Adrenal gland (tissue), 19 donors: ENCODE measurements at places on chromosomes 5 and 9.

DNA sequence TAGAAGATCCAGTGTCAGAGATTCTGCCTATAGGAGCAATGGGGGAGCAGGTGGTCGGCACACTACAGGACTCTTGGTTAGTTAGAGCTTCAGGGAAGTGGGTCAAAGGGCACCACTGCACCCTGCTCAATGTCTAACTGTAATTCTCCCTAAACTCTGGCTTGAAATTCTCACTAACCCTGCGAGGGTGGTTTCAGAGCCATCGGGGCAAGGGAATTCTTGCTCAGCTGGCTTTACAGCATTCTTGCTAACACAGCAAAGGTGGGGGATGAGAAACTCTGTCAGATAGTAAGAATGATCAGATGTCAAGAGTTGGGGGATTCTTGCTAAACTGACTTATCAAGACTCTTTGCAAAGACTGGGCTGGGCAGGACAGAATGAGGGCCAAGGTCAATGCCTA, 4.7 kb upstream of the ZNF354C start:
- DNase-seq = no peak

DNA sequence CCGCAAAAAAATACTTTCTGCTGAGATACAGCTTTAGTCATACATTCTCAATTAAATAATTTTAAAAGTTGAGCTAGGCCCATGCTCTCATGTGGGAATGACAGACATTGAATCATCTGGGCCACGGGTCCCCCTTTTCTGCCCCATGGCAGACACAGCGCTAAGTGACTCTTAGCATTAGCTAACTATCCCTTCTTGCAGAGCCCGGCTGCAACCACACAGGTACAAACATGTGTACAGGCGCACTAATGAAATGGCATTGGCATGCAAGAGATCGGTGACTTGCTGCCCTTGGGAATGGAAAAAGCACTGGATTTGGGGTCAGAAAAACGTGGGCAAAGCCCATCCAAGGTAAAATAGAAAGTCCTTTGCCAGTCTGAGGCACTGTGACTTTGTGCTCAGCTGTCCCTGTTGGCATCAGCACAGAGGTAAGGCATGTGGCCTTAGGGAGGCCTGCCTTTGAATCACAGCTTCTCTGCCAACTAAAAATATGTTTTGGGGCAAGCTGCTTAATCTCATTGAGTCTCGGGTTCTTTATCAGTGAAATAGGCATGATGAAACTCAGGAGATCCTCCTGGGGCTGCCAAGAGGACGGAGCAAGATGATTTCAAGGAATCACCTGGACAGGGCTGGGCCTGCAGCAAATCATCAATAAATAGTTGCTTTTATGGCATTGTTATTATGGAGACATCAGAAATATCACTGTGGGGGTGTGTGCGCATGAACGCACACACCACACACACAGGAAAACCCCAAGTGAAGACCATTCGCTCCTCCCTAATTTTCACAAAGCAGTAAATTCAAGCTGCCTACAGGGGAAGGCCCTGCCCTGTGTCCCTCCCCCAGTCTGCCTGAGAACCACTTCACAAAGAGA, 54.2 kb downstream of the WHRN start:
- peak; percentile 83 for DNase-seq

DNA sequence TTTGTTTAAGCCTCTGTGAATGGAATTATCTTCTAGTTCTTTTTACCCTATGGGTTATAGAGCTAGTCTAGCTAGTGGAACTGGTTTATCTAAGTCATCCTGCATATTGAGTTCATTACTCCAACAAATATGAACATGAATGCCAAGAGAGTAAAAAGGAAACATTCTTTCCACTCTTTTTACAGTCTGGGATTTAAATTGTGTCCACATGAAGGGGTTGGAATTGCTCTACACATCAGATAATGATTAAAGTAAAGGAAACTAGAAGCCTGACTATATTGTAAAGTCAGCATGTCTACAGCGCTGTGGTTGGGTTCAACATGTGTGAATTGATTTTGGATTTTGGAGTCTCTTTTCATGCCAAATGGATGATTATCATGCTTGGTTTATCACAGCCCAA, 173.1 kb downstream of the CCDC171 start:
- DNase-seq = no peak

DNA sequence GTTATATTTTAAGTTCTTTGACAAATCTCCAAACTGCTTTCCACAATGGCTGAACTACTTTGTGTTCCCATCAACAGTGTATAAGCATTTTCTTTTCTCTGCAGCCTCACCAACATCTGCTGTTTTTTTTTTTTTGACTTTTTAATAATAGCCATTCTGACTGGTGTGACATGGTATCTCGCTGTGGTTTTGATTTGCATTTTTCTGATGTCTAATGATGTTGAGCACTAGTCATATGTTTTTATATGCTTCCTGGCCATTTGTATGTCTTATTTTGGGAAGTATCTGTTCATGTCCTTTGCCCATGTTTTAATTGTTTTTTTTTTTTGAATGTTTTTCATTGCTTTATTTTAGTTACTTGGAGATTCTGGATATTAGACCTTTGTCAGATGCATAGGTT, 196.6 kb downstream of the PLK2 start:
- DNase-seq = no peak

DNA sequence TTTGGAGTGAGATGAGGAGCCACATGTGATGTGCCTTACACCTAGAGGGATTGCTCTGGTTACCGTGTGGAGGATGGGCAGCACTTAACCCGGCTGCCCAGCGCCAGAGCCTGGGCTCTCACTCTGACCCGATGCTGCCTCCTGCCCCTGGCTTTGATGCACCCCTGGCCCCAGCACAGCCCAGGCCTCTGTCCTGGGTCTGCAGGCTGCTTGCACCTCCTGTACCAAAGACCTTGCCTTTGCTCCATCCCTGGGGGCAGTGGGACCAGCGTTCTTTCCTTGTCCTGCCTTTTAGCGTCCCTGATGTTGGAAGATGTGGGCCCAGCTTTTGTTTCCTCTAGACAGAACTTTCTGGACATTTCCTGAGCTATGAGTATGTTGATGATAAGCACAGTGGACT, 40.4 kb downstream of the FGF18 start:
- DNase-seq = no peak

DNA sequence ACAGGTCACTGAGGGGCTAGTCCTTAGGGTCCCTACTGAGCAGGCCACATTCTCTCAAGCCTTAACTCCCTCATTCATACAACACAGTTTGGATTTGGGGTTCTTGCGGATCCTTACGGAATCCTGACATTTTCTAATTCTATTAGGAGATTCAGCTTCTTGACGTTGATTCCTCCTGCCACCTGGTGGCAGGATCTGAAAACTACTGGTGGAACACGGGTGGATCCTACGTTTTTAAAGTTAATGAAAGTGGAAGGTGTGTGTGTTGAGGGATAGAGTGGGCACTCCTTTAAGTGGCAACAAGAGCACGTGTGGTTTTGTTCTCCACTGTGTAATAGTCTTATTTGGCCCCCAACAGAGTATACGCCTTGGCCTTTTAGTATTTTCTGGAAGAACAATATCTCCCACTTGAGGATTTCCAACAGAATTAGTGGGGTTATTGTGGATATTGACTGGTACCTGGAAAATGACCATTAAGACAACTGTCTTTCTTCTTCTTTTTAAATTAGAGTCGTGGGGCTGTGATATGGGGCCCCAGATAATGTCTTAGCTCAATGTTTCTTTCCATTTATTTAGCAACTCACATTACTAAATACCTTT, 25.2 kb downstream of the SLC28A3 start:
- peak; percentile 70 for DNase-seq

GRCh38 chr5:125575171-125575890, 828.9 kb upstream of the ZNF608 start:
- no peak for DNase-seq

DNA sequence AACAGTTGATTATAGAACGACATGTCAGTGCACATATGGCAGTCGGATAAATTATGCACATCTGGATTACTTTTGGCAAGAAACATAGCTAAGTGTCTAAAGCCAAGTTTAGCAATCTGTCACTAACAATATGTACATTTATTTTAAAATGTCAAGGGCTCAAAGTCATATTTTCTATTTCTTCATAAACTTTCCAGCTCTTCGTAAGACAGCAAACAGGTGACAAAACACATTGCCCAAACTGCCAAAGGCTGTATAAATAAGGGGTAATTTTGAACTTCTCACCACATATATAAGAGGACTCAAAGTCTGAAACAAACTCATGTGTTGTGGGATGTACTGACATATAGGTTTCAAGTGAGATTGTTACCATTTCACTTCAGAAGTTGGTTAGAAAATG, 237.2 kb downstream of the ARL15 start:
- no peak for DNase-seq

DNA sequence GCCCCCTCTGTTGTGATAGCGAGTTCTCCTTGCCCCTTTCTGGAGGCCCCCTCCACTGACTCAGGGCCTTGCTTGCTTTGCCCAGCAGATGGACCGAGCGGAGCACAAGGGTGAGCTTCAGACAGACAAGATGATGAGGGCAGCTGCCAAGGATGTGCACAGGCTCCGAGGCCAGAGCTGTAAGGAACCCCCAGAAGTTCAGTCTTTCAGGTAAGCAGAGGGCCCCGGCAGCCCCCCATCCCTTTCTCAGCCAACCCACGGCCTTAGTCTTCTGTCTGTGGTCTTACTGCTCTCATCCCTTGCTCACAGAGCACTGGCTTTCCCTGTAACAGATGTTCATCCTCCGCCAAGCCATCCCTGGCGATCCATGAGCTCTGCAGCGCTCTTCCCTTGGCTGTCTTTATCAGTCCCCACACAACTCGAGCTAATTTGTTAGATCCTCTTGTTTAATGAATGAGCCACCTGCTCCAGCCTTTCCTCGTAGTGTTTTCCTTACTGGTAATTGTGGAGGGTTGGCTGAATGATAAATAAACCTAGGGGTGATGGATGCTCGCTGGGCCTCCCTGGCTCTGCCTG, 18.4 kb upstream of the RARS1 start:
- DNase-seq = no peak
